ENCODE measurements at places on chromosomes 13 and 19.

DNA sequence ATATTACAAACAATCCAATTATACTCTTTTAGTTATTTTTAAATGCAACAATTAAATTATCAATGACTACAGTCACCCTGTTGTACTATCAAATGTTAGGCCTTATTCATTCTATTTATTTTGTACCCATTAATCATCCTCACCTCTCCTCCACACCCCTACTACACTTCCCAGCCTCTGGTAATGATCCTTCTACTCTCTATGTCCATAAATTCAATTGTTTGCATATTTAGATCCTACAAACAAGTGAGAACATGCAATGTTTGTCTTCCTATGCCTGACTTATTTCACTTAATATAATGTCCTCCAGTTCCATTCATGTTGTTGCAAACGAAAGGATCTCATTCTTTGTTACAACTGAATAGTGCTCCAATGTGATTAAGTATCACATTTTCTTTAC lies 1414.6 kb downstream of the SLITRK1 start:
- DNase-seq: no peak

DNA sequence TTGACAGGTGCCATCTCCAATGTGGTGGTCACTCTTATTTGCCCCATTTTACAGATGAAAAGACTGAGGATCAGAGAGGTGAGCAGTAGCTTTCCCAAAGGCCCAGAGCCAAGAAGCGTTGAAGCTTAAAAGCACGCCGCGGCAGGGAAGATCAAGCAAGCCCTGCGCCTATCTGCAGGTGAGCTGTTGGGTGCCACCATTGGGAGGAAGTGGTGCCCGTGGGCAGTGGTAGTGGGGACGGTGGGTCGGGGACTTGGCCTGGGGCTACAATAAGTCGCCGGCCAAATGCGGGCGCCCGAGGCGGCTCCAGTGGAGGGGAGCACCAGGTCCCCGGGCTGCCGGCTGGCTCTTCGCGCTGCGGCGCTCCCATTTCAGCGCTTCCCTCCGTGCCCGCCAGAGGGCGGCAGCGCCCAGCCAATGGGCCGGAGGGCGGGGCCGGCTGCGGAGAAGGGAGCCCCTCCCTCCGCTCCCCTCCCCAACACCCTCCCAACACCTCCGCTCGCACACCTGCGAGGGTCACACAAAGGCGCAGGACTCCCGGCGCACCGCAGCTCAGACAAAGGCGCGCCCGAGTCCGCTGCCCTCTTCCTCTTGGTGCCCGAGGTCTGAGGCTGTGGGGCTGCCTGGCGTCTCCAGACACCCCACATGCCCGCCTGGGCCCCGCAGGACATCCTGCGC lies 744 bp upstream of the POU2F2 start:
- DNase-seq: peak; percentile 33

DNA sequence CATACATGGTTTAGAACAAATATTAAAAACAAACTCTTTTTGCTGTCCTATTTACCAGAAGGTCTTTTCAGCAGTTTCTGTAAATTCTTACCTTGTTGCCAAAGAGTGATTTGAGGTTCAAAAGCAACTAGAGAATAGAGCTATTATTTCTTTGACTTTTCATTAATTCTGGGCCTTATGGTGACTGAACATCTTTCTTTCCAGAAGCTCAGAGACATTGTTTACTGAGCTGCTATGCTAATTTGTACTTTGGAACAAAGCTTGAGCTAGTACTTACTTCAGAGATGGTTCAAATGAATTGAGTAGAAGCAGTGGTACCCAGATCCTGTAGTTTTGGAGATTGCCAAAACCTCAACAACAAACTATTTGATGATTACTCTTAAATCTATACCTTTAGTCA lies 331.2 kb downstream of the SPRY2 start:
- DNase-seq: no peak

- no peak for DNase-seq
Measured at GRCh38 chr13:36770741-36771140, 48.3 kb upstream of the RFXAP start.

GRCh38 chr13:76958841-76959432 lies 10.6 kb downstream of the ACOD1 start:
- no peak for DNase-seq

Measured in SHP77 treated with DMSO at 0.1 percent for 48 hours (cell line).